ENCODE measurements at places on chromosomes 3 and 15.

DNA sequence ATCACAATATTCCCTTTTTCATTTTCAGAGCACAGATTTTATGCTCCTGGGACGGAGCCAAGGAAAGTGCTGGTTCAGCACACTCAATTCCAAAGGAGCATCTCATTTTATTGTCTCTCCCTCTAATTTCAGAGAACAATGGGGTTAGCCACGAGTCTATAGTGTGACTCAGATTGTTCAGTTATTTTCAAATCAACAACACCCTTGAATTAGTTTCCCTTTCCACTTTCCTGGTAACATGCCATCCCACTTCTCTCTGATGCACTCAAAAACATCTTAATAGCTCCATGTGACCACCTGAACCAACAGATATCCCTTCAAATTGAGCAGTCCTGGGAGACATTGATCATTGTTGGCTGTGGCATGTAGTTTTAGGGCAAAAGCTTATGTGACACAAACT is 389.7 kb upstream of the MDFIC2 start:
- DNase-seq, result no peak

DNA sequence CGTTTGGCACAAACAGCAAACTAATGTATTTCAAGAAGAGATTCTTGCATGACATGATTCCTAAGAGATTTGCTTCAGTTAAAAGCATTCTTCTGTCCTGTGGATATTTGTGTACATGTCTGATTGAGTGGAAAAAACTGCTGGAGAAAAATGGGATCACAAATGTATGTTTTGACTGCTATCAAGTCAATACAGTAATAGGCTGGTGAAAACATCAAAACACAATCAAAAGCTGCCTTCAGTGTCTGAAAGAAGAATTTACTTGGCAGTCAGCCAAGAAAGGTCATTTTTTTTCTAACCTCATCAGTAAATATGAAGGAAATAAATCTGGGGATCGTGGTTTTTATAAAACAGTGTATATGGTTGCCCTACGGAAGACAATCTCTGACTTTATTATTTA is 1214.8 kb downstream of the NSUN3 start:
- no peak for DNase-seq

- DNase-seq, result no peak
Observed at GRCh38 chr3:177236704-177237103, 39.4 kb upstream of the TBL1XR1 start.

GRCh38 chr15:69529141-69529540 is 76.5 kb downstream of the RPLP1 start:
- DNase-seq, result no peak

GRCh38 chr3:119800844-119801243 is 18.9 kb downstream of the NR1I2 start:
- no peak for DNase-seq

DNA sequence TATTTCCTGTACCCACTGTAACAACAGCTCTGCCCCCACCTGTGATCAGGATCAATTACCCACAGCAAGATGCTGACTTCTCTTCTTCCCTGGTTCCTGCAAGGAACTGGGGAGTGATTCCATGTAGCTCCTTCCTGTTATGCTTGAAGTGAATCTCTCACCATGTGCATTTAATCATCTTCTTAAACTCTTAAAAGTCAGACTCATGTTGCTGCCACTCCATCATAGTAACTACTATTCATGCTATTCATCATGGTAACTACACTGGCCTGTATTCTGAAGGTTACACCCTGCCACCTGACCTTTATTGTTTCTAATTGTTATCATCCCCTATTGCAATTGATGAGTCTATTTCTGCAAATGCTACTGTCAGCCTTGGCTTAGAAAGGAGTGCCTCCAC is 89.5 kb downstream of the SUCNR1 start:
- no peak for DNase-seq

- no peak for DNase-seq
Observed at GRCh38 chr15:78205856-78206255, 28.5 kb downstream of the ACSBG1 start.

GRCh38 chr3:113000691-113001090 is 9.9 kb downstream of the GTPBP8 start:
- DNase-seq, result no peak

- no peak for DNase-seq
Observed at GRCh38 chr15:39595338-39596221, 14.7 kb downstream of the THBS1 start.

GRCh38 chr3:40661284-40661683 is 136.5 kb downstream of the ZNF621 start:
- DNase-seq, result no peak

DNA sequence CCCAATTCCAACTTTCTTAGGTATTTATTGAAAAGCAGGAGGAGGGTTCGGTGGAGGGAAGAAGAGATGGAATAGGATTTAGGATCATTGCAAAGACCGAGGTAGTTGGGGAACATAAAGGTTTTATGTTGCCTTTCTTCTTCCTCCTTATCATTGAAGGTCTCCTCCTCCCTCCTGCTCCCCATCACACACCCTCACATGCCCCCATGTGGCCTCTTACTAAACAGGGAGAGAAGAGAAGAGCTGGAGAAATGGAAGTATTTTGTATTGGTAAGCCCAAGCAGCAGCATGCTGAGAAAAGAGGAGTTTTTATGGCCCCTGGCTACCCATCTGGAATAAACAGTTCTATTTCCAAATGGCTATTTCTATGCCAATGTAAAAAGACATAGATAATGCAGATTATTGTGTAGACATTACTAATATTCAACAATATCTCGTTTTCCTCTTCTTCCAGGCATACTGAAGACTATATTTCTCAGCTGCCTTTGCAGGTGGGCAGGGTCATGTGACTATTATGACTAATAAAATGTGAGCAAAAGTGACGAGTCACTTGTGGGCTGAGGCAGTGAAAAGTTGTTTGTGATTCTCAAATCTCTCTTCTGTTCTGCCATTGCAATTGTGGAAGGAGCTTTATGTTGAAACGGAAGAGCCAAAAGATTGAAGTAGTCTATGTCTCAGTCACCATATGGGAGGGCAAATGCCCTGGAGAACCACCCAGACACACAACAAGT is 5.2 kb upstream of the GPR176 start:
- no peak for DNase-seq

- DNase-seq, result no peak
Observed at GRCh38 chr3:65961128-65961527, 77.6 kb downstream of the MAGI1 start.

DNA sequence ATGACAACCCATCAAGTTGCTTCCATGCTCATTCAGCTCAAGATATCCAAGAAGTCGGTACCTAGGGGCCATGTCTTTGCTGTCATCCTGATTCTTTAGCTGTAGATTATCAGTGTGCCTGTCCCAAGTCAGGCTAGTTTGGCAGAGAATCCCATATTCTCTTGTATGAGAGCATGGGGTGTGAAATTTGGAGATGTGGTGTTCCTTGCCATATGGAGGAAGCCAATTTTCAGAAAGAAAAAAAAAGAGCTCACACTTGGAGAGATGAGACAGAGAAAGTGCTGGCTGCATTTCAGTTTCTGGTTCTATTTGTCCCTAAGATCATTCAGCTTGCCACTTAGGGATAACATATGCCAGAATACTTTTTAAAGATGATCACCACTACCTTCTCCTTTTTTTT is 52.3 kb upstream of the SLC4A7 start:
- DNase-seq, result no peak

DNA sequence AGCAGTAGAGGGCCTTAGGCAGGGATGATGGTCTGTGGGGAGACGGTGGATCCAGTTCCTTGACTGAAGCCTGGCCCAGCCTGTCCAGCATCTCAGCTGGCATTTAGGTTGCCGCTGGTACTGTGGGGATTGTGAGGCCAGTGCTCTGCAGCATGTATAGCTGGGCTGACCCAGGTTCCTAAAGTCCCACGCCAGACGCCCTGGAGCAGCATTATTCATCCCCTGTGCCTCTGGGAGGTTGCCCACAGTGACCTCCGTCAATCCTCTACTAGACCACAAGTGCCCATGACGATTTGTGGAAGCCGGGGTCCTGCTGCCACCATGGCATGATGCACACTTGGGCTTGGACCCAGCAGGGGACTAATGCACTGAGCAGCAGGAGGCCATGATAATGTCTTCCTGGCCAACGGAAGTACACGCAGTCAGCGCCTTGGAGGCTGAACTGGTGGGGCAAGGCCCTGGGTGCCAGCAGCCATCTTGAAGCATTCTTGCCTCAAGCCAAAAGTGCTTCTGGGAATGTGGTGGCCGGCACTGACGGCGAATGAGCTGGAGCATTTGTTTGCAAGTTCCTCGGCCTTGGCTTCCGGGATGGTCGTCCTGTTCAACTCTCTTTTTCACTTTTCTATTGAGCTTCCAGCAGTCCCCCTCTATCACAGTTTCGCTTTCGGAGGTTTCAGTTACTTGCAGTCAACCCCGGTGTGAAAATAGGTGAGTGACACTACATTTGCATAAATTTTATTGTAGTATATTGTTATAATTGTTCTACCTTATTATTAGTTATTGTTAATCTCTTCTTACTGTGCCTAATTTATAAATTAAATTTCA is 949.4 kb downstream of the ROBO1 start:
- DNase-seq, result no peak

DNA sequence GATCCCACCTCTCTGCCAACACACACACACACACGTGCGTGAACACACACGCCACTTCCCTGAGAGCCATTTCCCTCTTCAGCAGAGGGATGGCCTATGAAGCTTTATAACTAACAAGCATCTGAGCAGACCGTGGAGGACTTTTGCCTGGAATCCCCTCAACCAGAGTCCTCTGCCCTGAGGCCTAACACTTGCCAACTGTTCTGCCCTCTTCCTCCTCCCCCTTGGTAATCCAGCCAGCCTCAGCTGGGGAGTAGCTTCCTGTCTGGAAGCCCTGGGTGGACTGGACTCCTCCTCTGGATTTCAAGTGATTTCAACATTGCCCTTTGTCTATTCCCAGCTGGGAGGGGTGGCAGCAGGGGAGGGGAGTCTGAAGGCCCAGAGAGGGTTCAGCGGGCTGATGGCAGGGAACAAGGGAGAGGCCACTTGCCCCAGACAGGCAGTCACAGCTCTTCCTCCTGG is 68.4 kb upstream of the HACD2 start:
- no peak for DNase-seq

GRCh38 chr3:8739757-8740504 is 6.3 kb downstream of the CAV3 start:
- DNase-seq, result no peak

GRCh38 chr3:164048451-164048850 is 1029.8 kb downstream of the SI start:
- no peak for DNase-seq

- DNase-seq, result no peak
Observed at GRCh38 chr3:114464548-114464947, 170.7 kb downstream of the TIGIT start.

GRCh38 chr15:101044625-101045235 is 125.6 kb downstream of the LRRK1 start:
- no peak for DNase-seq

DNA sequence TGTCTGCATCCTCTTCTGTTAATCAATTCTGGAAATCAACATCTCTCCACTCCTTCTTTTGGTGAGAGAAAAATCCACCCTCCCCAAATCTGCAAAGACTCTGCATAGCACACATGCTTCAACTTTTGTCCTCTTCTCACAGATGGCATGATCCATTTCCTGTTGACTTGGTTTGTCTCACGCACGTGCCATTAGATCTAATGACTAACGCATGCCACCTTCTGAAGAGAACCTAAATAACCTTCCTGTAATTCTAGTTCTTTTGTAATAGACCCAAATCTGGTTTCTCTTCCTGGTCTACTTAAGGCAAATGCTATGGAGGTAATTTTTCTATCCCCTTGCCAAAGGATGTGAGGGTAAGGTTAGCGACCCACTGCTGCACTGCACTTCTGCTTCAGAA is 51.0 kb upstream of the ATOSA start:
- no peak for DNase-seq

DNA sequence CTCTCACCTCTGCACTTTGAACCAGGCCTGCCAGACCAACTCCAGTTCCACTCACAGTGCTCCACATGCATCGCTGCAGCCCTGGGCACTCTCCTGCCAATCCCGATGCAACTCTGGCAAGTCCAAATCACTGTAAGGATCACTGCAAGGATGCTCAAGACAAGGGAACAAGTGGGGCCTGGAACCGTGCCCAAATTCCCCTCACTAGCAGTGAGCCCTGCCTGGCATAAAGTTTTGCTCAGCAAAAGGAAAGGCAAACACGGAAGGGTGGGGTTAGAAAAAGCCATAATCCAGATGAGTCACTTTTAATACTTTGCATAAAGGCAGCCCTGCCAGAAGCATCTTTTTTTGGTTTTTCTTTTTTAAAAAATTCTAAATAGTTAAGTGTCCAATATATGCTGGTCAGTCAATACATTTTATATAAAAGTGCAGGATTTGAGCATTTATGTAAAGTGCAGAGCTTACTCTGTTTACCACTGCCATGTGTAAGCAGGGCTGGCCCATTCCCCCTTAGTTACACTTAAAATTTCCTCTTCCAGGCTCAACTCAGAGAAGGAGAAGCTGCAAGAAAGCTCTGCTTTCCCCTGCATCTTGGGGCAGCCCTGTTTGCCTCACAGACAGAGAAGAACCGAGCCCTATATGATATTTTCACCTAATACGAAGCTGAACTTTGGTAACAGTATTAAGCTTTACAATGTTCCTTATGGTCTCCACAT is 102.2 kb downstream of the CD47 start:
- DNase-seq, result no peak

GRCh38 chr15:90042356-90042755 is 41.2 kb downstream of the ZNF710 start:
- no peak for DNase-seq

GRCh38 chr15:67080900-67081431 is 15.6 kb downstream of the SMAD3 start:
- DNase-seq, result peak; percentile 81

GRCh38 chr3:173037840-173038483 is 103.1 kb downstream of the SPATA16 start:
- DNase-seq, result no peak

- no peak for DNase-seq
Observed at GRCh38 chr3:43330981-43331380, 44.6 kb downstream of the SNRK start.

Measured in T-helper 2 cell treated with Interferon-gamma antibody and Interleukin-4, amounts not matched to agents 5 μg/mL and 100 μg/mL, for 36 hours (primary cell).